ENCODE measurements at places on chromosomes 3 and 15. TPM values are rescaled to one million over a fixed set of nuclear protein-coding genes. Genes with fewer than 3 reads are reported as not detected.

DNA sequence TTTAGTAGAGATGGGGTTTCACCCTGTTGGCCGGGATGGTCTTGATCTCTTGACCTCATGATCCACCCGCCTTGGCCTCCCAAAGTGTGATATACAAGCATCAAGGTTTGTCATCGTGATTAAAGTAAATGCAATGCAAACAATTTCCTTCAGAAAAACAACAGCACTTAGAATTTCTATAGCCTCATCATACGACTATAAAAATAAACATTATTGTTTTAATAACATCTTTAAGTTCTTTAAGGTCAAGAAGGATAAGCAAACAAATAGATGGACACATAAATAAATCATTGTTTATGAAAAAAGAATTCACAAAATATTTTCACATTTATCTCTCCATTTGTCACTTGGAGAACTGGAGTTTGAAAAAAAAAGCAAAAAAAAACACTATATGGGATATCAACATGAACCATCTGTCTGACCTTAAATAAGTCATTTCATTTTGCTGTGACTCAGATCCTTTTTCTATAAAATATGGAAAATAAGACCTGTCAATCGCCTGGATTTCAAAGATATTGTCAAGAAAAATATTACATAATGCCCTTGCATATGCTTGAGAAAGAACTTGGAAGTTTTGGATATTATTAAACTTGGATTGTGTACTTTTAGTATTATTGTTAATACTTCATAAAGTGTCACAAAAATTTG lies 642.0 kb upstream of the KCNMB2 start:
- no peak for DNase-seq

GRCh38 chr3:134143828-134144401 lies 106.7 kb downstream of the RYK start:
- peak; percentile 61 for DNase-seq

GRCh38 chr3:124044956-124045355 lies 53.0 kb upstream of the ROPN1 start:
- DNase-seq = no peak

DNA sequence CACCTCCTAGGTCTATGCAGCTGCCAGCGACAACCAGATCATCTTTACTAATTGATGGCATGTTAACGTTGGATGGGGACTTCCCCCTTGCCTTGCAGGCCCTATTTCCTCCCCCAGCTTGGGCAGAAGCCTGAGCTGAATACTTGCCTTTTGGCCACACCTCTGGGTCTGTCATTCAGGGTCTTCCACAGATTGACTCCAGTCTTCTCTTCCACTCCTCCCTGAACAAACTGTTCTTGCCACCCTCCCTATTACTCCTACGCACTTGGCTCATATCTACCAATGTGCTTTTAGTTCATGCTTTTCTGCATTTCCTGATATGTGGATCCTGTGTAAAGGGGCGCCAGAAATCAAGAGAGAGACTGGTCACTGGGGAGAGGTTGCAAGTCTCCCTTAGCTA lies 73.5 kb downstream of the DNASE1L3 start:
- no peak for DNase-seq

- peak; percentile 64 for DNase-seq
Measured at GRCh38 chr15:89361451-89362202, 27.0 kb upstream of the POLG start.

DNA sequence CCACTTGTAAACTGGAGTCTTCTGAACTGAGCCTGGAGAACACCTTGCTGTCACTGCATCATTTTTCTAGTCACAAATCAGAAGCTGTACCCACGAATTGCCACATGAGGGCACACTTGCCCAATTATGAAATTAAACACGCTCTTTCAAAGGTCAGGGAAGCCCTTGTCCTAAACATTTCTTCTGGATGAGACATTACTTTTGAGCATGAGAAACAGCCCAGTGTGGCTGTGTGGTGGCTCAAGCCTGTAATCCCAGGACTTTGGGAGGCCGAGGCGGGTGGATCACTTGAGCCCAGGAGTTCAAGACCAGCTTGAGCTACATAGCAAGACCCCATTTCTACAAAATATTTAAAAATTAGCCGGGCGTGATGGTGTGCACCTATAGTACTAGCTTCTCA lies 27.5 kb upstream of the CFAP161 start:
- DNase-seq = peak; percentile 86

DNA sequence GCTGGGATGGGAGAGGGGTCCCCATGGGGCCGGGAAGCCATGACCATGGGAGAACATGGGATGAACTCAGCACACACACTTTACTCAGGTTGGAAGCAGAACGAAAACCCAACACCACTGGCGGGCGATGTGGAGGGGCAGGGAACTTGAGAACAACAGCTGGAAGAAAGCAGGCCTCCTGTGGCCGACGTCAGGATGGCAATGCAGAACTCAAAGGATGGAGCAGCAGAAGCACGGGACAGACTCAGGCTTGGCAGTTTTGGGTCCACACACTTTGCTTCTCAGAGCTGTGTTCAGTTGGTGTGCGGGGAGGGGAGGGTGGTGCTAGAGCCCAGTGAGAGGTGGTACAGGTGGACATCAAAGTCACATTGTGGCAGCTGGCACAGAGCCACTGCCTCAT lies 80.7 kb downstream of the SEC22A start:
- DNase-seq = no peak

GRCh38 chr3:145721273-145721805 lies 439.6 kb downstream of the PLOD2 start:
- DNase-seq = no peak

The PLA1A gene
- total RNA-seq = 0.26 TPM

The ANKUB1 gene
- not detected for total RNA-seq

Measured in fibroblast of lung (primary cell).